ENCODE measurements at places on chromosomes 5 and 9. TPM values are rescaled to one million over a fixed set of nuclear protein-coding genes. Genes with fewer than 3 reads are reported as not detected.

GRCh38 chr5:132438917-132439316, 51.7 kb downstream of the IRF1 start:
- no peak for DNase-seq

GRCh38 chr9:127004946-127005769, 90.6 kb downstream of the RALGPS1 start:
- no peak for DNase-seq

DNA sequence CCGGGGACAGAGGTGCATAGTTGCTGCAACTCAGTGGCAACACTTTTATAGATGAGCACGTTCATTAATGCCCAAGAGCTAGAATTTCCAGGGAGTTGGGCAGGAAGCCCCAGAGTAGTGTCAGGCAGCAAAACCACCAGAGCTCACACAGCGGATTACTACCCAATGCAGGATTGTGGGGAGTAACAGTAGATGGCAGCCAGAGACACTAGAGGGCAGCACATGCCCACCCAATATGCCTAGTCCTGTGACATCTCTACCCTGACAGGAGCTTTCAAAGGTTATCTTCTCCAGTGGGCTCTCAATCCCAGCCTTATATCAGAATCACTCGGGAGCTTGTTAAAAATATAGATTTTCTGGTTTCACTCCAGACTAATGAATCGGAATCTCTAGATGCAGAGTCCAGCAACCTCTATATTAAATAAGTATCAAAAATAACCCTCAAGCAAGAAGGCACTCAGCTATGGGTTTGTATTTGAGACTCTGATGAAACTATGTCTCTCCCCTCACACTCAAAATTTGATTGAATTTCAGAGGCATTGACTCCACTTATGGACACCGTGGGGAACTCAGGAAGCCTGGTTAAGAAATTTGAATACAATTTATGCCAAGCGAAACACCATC, 58.4 kb upstream of the PHF24 start:
- peak; percentile 11 for DNase-seq

GRCh38 chr9:91646702-91647101, 223.1 kb upstream of the NFIL3 start:
- DNase-seq = no peak

Gene SLCO6A1
- polyA plus RNA-seq = not detected

All from BJ (cell line).